ENCODE measurements at places on chromosomes 2 and 18.
A peak's percentile ranks its signal among the peaks of the same experiment; 100 is the strongest.

GRCh38 chr2:54859997-54860701 is 136.7 kb downstream of the EML6 start:
- no peak for DNase-seq

GRCh38 chr2:6913415-6914157 is 3.6 kb upstream of the RNF144A start:
- DNase-seq: peak; percentile 56

GRCh38 chr18:34972765-34973414 is 68.3 kb upstream of the MAPRE2 start:
- no peak for DNase-seq

DNA sequence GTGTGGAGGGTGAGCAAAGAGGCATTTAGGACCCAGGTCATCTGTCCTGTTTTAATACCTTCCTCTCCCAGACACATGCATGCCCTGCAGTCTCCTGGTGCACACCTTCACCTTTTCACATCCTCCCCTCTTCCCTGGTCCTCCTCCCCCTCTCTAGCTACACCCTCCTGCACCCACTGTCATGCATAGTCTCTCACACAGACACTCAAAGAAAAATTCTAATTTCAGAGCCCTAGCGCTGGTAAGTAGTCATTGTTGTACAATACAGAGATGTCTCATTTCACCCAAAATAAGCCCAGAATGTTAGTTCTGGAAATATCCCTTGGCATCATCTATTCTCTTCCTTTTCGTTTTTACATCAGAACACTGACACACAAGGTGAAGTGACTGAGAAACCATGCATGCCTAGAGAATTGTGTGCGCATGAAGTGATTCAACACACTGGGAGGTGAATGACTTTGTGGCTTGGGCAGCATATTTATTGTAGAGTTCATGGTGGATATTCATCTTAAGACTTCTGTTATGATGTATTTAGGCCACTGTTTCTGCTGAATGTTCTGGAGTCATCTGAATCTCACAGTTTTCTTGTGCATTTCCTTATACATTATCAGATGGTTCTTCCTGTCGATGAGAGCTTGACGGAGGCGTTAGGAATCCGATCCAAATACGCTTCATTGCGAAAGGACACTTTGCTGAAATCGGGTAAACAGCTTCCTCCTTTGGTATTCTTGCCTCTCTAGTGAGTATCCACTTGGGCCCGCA is 69.9 kb downstream of the COA5 start:
- no peak for DNase-seq

DNA sequence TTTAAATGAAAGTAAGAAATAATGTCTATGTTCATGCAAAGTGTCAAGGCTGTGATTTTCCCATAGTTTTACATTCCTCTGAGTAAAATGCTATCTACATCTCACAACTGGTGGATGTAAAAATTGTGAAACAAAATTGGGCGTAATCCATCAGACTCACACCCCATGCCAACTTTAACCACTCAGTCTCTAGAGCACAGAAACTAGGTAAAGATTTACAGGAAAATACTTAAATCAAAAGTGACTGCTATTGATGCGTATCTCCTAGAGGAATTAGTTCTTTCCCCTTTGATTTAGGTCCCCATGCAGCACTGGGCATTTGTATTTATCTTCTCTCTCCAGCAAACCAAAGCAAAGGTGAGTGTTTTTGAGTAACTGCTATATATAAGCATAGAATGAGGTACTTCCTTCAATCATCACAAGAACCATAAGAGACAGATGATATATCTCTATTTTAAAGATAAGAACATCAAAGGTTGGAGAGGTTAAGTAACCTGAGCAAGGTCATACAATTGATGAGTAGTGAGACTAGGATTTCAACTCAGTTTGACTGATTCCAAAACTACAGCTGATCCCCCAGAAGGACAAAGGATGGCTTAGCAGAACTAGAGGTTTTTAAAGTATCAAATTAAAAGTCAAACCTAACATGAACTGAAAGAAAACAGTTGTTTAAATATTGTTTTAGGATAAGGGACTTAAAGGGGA is 594.0 kb upstream of the ACVR2A start:
- DNase-seq: no peak

GRCh38 chr18:80159713-80160636 is 50.9 kb downstream of the ADNP2 start:
- DNase-seq: peak; percentile 49

DNA sequence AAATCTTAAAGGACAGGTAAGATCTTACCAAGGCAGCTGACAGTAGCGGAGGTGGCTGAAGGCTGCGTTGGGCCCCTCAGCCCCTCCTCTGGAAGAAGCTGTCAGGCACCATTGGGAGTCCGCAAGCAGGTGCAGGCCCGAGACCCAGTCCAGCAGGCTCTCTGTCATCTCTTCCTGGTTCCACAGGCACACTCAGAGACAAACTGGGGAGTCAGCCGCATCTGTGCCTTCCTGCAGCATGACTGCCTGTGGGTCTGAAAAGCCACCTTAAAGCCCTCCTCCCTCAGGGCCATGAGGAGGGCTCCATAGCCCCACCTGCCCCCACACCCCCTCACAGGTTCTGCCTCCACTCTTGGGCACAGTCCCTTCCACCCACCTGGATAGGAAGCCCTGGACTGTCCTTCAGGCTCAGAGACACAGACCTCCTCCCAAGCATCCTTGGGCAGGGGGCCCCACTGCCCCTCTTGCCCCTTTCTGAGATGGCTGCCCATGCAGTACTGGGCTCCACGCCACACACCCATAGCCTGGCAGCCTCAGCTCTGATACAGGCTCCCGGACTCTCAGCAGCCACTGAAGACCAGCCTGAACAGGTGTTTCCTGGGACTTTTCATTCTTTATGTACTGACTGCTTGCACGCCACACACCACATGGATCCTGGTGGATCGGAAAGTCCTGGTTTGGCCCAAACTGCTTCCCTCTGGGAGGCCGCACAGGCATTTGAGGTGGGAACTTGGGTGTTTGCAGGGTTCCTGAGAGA is 239.8 kb downstream of the SEPTIN10 start:
- DNase-seq: no peak

GRCh38 chr2:216643986-216644659 is 10.9 kb downstream of the IGFBP2 start:
- no peak for DNase-seq

DNA sequence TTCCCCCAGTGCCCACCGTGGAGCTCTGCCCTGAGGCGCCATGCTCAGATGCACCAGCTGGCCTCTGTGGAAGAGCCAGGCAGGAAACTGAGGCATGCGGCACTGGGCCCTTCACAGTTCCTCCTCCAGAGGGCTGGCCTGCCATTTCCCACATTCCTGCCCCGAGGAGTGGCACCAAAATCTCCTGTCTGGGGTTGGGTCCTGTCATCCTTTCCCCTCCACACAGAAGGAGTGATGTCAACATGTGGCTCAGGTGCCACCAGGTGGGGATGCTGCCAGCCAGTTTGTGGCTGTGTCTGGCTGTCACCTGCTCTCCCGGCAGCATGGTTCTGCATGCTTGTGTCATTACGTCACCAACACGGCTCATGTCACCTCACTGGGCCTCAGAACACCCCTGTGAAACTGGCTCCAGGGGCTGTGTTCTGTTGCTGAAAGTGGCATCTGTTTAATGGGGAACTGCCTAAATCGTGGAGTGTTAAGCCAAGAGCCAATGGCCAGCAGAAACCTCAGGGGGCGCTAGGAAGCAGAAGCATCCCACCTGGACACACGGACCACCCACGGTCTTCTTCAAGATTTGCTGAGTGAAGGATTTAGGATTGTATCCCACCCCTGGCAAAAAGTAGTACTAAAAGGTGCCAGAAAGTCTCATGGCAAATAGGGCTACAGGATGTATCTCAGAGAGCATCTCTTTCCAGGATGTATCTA is 51.3 kb downstream of the ZAP70 start:
- DNase-seq: no peak

DNA sequence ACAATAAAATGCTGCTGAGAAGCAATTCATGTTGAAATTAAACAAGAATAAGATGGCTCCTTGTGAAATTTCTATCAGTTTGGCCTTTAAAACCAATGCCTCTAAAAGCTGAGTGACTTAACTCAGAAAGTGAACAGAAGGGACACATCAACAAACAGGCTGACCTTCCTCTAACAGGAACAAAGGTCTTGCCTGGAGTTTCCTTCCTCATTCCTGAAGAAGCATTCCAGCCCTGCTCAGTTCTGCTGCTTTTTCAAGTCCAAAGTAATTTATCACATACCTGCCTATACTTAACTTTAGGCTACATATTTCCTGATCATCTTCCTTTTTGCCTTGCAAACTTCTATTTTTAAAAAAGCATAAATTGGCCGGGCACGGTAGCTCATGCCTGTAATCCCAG is 14.1 kb downstream of the PTRHD1 start:
- no peak for DNase-seq

DNA sequence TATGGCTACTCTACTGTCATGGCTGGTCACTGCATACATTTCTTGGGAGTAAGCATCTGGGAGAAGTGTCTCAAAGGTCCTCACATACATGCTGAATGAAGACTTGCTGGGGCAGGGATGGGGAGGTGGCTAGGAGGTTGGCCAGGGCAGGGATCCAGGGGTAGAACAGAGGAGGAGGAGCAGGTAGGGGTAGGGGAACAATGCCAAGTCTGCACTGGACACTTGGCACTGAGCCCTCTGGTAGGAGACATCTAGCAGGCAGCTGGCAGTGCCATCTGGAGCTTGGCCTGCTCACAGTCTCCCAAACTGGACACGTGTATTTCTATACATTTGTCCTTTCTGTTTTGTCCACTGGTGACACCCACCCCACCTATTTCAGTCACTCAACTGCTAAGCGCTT is 62.7 kb upstream of the REV1 start:
- no peak for DNase-seq

DNA sequence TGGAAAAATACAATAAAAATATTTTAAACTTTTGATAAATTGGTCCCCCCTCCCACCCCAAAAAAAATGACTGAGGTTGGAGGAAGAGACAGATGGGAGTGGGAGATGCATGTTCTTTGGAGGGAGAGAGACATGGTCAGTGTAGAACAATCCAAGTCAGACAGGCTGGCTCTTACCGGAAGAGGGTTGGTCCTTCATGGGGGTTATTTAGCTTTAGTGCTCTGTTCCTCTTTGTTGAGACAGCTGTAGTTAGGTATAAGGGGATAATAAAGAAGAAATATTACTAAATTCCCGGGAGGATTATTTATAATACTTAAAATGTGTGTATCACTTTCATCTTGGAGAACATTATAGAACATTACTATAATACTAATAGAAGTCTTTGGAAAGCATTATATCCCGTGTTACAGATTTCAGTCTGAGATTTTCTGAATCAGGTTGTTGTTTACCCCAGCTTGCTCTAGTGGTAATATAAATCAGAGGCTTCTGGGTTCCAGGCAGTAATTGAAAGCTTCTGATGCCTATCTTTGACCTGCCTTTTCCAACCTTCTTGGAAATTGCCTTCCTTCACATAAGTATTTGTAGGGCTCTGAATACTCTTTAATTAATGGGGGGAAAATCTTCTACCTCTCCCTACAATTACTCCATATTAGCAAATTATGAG is 87.7 kb downstream of the SPTBN1 start:
- no peak for DNase-seq

DNA sequence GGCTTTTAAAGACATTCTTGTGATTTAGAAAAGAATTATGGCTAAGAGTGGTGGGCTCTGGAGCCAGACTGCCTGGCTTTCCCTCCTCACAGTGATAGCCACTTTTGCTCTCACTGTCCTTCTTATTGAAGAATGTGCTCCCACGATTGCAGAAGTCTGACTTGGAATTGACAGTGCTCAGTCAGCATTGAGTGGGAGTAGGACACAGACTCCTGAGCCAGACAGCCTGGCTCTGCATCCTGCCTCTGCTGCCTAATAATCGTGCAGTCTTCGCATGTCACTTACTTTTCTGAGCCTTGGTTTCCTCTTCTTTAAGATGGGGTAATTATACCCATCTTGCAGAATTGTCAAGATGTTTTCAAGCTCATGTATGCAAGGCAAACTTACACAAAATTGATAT is 23.3 kb downstream of the SPATS2L start:
- no peak for DNase-seq

DNA sequence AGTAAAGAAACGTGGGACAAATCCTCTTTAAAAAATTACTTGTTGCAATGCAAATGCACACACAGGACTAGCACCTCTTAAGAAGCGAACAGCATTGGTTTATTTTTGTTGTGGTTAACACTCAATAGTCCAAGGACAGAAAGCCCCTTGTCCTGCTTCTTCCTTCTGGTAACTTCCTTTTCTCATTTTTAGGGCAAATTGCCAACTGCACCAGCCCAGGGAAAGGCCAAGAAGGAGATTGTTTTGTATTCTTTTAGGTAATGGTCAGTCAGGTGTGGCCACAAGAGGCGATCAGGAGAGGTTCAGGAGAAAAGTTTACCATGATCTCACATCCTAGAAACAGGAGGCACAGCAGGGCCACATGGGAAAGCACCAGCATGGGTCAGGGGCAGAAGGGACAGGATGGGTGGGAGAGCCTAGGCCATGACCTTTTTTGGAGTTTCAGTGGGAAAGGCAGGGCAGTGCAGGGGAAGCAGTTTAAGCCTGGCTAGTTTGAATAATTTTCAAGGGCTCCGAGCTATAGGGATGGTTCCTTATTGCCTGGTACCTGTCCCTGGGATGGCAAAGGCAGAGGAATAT is 73.0 kb downstream of the CHRNA1 start:
- DNase-seq: no peak

GRCh38 chr18:46040033-46040746 is 31.9 kb downstream of the PSTPIP2 start:
- DNase-seq: no peak

DNA sequence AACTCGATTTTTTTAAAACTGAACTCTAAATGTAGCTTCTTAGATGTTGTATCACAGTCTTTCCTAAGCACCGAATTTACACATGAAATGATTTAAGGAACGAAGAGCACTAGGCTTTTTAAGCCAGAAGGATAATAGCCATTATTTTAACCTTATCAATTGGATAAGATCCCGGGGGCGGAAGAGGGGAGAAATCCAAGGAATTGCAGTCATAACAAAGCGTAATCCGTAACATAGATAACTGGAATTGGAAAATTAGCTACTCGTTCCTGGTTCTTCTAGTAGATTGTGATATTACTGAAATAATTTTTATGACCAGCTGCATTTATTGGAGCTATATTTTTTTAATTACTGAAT is 988 bp upstream of the KANSL1L start:
- no peak for DNase-seq

GRCh38 chr2:33598561-33599174 is 431 bp downstream of the FAM98A start:
- DNase-seq: peak; percentile 50

DNA sequence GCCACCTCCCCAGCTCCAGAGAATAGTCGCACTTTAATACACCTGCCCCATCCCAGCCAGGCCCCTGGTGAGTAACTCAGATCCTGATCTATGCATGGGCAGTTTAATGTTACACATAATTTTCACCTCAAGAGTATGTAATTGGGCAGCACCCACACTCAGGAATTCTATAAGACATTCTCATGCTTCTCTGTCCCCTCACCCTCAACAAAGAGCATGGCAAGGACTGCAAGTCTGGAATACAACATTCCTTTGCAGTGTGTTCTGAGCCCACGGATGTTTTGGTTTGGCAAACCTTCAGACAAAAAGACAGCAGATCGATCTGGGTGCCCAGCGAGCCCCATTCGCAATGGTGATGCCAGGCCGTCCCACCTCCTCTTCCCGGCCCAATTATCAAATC is 4.9 kb upstream of the SLC14A1 start:
- DNase-seq: no peak

- DNase-seq: no peak
Observed at GRCh38 chr2:59589881-59590280, 963.6 kb downstream of the BCL11A start.
